ENCODE measurements at places on chromosomes 11 and 22.

DNA sequence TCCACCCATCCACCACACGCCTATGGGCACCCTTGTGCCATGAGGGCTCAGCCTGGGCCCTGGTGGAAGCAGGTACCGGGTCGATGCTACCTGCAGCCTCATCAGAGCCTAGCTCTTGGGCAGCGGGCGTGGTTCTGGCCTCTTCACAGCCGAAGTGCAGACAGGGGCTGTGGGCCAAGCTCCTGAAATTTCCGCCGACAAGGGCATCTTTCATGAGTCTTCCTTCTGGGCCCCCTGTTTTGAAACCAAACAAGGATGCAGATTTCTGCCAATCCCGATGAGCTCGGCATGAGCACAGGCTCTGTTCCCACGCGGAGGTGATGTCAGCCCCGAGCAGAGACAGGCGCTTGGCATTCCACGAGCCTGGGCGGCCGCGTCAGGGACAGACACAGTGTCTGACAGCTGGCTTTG, 22.6 kb upstream of the MGAT3 start:
- DNase-seq, result no peak

GRCh38 chr11:119992171-119993051, 145.5 kb downstream of the TRIM29 start:
- no peak for DNase-seq

DNA sequence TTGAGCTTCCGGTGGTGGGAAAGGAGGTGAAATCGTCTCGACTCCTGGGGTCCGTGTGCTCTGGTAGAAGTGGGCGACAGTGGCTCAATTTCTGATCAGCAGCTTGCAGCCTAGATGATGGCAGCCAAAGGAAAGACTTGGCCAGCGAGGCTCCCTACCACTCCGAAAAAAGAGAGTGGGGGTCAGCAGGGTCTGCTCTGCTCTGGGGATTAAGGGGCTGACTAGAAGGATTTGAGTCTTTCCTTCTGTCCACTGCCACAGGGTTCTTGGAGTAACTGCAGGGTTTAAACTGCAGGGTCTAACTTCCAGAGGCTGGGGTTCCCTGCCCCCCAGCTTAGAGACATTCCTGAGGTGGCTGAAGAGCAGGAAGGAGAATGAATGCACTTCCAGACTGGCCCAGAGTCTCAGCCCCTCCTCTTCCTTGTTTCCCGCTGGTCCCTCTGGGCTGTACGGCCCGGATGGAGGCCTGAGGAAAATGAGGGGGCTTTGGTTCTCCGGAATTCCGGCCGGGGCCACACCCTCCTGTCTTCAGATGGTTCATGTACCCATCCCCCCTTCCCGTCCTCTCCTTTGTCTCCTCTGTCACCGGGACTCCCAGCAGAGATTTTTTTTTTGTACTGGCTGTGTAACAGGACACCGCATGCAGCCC, 907 bp downstream of the SERPINH1 start:
- DNase-seq, result no peak

DNA sequence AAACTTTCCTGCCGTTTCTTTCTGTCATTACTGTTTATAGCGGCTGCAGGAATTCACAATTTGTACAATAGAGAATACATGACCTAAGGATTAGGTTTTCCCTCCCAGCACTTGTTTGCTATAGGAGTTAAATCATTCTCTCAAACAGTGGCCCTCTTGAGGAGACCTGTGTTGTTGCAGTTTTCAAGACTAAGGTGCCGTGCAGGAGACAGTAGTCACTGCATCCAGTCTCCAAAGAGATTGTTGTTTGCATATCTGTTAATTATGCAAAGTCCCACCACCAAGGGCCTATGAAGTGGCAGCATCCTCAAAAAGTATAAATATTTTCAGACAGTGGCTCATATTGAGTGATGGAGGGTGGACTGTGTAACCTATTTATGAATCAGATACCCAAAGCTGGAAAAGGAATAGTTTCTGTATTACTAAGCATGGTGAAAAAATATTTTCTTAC, 2.3 kb downstream of the PRSS23 start:
- no peak for DNase-seq

- no peak for DNase-seq
Observed at GRCh38 chr11:43790444-43790794, 90.2 kb upstream of the ALKBH3 start.

All from activated CD8-positive, alpha-beta memory T cell treated with anti-CD3 and anti-CD28 coated beads, Interleukin-2, amount 50 U/mL, for 48 hours (primary cell).